ENCODE measurements at places on chromosomes 7 and 10.

DNA sequence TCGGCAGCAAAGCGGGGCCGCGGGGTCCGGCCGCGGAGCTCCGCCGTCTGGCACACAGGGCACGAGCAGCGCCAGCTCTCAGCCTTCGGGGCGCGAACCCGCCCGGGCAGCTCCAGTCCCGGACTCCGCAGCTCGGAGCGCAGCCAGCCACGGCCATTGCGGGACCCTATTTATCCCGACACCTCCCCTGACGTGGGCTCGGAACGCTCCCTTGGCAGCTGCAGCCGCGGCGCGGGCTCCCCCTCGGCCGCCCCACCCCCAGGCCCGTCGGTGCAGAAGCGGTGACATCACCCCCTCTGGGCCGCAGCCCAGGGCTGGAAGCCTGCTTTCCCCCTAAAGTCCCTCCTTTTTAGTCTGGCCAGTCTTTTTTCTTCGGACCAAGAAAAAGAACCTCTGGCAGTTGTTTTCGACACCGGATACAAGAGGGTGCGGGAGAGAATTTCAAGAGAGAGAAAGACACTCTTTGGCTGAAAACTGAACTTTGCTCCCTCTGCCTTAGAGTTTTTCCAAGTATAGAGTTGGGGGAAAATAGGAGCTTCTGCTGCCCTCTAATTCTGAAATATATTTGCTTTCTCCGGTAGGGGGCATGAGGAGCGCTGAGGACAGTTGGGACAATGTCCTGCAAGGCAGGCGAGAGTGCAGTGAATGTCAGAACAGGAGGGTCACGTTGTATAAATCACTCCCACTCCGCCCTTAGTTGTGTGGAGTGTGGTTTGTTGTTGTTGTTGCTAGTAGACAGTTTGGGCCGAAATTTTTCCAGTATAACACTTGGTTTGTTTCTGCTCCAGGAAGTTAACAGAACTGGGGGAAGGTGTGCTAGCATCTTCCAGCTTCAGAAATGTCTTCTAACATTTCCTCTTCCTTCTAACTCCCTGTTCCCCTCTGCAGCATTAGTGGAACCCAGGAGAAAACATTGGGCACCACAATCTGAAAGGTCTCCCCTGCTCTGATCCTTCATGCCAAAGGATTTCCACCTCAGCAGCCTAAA lies at the start of gene SFRP4:
Gene SFRP4 (minus strand): TSS at position 145 of the 988 bp plus-strand sequence. CDS start 280 bp downstream, outside the sequence.
- no peak for DNase-seq

DNA sequence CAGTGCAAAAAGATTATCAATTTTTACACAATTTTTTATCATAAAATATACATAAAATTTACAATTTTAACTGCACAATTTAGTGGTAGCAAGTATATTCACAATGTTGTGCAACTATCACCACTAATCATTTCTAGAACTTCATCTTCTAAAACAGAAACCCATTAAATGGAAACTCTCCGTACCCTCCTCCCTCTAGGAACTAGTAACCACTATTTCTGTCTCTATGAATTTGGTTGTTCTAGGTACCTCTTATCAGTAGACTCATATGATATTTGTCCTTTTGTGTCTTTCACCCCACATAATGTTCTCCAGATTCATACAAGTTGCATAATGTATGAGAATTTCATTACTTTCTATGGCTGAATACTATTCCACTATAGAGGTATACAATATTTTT lies 73.5 kb downstream of the HERC4 start:
- no peak for DNase-seq

DNA sequence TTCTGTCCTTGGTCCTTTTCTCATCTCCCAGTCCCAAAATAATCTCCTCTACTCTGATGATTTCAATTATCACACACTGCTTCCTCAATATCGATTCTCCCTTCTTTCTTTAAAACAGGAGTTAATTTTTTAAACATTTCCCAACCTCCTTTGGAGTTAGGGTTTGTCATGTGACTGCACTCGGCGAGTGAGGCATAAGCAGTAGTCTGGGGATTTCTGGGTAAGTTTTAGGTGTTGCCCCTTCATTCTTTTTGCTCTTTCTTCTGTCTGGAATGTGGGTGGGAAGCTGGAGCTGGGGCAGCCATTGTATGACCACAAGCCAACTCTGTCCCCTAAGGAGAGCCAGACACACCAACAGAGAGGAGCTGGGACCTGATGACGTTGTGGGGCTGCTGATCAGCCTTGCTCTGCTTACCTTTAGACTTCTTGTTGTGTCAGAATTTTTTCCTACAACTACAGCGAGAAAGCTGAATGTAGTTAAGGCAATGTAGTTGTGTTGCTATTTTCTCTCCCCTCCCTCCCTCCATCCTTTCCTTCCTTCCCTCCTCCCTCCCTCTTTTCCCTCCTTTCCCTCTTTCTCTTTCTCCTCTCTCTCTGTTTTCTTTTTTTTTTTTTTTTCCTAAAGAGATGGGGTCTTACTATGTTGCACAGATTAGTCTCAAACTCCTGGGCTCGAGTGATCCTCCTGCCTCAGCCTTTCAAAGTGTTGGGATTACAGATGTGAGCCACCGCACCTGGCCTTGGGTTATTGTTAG lies 6.5 kb upstream of the TSPAN14 start:
- DNase-seq, result no peak

- no peak for DNase-seq
Observed at GRCh38 chr10:75314570-75314969, 78.8 kb upstream of the COMTD1 start.

DNA sequence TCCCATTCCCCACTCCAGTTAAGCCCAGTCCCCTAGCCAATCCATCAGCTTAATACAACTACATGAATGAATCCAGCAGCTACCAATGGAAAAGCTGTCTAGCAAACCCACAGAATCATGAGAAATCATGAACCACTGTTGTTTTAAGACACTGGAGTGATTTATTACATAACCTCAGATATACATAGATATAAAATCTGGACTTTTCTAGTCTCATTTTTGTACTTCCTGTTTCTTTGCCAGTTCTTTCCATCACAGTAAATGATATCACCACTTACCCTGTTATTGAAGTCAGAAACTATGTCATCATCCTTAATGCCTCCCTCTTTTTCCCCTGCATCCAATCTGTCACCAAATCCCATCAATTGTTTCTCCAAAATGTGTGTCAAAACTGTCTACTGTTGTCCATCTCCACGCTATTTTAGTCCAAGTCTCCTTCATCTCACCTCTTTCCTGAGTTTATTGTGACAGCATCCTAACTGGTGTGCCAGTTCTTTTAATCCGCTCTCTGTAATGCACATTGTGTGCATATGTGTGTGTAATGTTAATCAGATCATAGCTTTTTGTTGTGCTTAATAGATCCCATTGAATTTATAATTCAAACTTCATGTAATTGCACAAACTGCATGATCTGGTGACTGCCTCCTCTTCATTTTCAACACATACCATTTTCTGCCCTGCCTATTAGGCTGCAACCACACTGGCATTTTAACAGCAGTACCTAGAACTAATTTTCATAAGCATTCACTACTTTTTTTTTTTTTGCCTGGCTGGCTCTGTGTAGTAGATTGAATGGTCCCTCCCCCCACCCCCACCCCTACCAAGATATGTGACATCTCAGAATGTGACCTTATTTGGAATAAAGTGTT lies 56.0 kb downstream of the MKLN1 start:
- DNase-seq, result no peak

DNA sequence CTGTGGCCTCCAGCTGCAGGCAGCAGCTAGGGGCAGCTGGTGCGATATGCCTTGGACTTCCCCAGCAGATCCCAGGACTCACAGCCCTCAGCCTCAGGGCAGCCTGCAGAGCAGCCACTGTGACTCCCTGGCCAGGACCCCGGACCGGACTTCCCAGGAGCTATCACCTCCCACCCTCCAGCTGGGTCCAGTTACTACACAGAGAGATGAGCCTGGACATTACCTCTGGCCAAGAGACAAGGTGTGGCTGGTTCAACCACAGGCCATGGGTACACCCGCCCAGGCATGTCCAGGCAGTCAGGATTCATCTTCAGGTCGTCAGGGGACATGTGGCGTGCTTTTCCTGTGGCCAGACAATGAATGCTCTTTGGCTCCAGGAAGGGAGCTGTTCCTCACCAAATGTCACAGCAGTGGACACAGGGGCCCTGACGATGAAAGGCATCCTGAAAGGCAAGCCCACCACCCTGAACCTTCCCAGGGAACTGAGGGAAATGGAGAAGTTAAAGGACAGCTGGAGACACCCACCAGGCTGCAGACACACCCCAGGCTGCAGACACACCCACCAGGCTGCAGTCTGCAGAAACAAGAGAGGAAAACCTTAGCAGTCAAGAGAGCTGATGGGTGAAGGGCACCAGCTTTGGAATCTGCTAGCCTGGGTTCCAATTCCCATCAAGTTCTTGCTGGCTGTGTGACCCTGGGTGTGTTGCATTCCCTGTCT lies 25.8 kb upstream of the NANOS1 start:
- peak; percentile 61 for DNase-seq

DNA sequence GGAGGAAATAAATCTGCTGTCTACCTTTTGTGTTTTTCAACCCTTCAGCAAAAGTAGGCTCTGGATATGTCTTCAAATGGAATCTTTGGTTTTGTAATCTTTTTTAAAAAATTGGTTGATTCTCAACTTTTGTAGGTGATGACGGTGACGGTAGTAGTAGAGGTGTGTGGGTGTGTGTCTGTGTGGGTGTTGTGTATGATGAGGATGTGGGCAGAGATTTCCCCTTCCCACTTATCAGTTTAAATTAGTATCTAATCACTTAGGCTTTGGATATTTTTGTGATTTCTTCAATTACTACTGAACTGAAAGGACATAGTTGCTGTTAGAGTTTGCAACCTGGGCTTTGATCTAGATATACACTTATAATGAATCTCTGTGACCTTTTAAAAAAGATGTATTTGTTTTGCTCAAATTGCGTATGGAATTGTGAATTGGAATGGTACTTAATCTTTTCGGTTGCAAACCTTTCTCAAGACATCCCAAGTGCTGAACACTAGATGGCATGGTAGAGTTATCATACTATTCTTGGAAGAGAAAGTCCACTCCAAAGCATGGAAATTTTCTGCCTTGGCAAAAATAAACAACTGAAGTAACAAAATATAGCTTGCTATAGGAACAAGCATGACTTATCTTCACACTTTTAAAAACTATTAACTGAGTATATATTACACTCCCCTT lies 51.9 kb upstream of the A1CF start:
- no peak for DNase-seq

DNA sequence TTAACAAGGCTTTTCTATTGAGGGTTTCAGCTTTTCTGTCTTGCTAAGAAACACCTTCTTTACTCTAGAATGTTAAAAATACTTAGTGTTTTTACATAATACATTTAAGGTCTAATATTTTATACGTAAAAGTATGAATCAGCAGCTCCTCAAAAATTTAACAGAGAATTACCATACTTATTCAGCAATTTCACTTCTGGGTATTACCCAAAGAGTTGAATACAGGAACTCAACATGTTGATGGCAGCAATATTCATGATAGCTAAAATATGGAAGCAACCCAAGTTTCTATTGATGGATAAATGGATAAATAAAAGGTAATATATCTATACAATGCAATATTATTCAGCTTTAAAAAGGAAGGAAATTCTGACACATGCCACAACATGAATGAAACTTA lies 9.7 kb upstream of the OR13A1 start:
- no peak for DNase-seq

DNA sequence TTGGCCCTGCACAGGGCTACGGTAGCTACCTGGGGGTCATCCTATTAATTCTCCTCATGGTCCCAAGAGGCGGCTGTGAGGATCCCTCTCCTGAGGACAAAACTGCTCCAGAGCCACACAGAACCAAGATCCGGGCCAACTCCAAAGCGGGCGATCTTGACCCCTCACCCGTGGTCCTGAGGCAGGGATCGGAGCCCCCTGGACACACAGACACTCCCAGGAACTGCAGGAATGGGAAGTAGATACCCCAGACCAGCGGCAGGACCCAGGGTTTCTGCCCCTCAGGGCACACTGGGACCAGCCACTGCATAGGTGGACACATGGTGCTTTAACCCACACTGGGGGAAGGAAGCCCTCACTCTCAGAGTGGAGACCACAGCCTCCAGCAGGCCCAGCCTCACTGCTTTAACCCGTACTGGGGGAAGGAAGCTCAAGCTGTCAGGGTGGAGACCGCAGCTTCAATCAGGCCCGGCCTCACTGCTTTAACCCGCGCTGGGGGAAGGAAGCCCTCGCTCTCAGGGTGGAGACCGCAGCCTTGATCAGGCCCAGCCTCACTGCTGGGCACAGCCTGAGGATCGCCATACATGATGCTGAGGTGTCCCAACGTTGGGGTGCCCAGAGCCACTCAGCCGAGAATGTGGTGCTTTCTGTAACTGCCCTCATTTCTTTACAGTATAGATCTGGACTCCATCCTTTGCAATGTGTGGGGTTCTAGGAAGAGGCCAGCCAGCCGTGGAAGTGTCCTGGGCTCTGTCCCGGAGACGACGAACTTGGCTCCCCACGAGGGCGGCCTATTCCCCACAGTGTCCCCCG lies 60.1 kb downstream of the DIP2C start:
- DNase-seq, result no peak

DNA sequence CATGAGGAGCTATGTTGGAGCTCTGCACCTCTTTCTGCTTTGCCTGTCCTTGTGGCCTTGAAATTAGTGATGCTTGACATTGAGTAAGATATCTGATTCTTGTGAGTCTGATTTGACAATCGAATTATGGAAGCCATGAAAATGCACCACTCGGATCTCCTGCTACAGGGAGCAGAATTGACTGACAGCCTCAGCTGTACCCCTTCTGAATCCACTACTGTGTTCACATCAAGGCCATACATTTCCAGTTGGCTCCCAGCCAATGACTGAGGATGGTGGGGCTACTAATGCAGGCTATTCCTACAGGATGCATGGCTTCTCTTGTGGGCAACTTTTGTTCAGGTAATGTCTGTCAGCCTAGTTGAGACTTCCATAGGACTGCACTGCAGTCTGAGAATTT lies 321.9 kb downstream of the REEP3 start:
- no peak for DNase-seq

- no peak for DNase-seq
Observed at GRCh38 chr10:103784723-103785418, 70.5 kb downstream of the SH3PXD2A start.

GRCh38 chr10:61789031-61789430 lies 112.5 kb upstream of the ARID5B start:
- no peak for DNase-seq

- DNase-seq, result no peak
Observed at GRCh38 chr7:54343511-54343910, 198.7 kb upstream of the VSTM2A start.

- DNase-seq, result no peak
Observed at GRCh38 chr10:121851786-121852185, 76.0 kb downstream of the ATE1 start.

- no peak for DNase-seq
Observed at GRCh38 chr10:7082967-7083366, 327.9 kb downstream of the SFMBT2 start.

GRCh38 chr7:11931307-11931706 lies 99.3 kb upstream of the THSD7A start:
- DNase-seq, result no peak

- DNase-seq, result no peak
Observed at GRCh38 chr10:6256439-6256838, 53.7 kb downstream of the PFKFB3 start.

DNA sequence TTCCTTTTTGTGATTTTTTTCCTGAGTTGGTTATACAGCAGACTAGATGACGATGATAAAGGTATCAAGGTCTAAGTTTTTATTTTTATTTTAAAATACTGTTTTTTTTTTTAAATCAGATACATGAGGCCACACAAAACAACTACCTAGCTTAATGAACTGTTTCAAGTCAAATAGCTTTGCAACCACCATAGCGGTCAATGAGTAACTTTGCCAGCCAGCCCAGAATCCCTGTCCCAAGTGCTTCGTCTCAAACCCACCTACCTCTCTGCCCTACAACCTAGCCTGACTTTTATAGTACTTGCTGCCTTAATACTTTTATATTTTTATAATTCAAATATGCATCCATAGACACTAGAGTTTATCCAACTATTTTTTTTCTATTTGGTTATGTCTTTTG lies 676.5 kb downstream of the NRG3 start:
- no peak for DNase-seq

- no peak for DNase-seq
Observed at GRCh38 chr10:130399425-130399950, 263.3 kb downstream of the GLRX3 start.

Measured in RWPE2 (cell line).